Stimulated activated CD8-positive, alpha-beta memory T cell treated with anti-CD3 and anti-CD28 coated beads, Interleukin-2, amount 100 ng/mL, for 1 hour (primary cell): ENCODE measurements at places on chromosomes 12 and 14.

DNA sequence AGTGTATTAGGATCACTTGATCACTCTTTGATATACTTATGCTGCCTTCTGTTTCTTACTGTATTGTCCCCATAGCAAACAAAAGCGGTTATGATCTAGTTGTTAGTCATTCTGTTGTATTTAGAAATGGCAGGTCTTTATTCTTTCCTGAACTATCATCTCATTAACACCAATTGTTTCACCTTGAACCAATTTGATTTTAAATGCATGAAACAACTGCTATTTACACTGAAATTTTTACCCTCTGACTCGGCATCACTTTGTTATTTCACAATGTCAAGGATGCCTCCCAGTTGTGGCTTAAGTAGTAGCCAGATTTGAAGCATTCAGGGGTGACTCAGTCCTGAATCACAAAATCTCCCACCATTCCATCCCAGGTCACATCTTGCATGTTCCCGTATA, 303.5 kb downstream of the EGLN3 start:
- DNase-seq, result no peak

GRCh38 chr12:16606991-16607390, 1.0 kb upstream of the LMO3 start:
- no peak for DNase-seq

GRCh38 chr14:106500571-106500970, 974.2 kb downstream of the TMEM121 start:
- no peak for DNase-seq

DNA sequence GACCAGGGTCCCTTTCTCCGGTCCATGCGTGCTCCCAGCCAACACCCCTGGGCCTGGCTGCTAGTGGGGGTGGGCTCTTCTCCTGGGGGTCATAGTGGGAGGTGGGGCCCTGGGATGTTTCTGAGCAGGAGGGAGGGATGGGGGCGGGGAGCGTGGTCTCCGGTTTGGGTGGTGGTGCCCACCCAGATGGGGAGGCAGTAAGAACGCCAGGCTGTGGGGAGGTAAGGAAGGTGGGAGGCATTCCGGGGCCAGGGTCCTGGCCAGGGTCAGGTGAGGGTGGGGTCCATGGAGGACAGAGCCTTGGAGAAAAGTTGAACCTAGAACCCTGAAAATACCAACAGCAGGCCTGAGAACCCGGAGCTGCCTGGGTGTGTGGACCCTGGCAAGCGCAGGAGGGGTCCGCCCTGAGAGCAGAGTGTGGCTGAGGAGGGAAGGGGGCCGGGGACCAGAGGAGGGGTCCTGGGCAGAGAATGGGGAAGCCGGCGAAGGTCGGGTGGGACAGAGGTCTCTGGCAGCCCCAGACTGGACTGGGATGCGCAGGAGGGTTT, 5.7 kb downstream of the CRIP2 start:
- DNase-seq, result no peak

GRCh38 chr12:101946233-101946611, 68.8 kb downstream of the DRAM1 start:
- DNase-seq, result no peak

DNA sequence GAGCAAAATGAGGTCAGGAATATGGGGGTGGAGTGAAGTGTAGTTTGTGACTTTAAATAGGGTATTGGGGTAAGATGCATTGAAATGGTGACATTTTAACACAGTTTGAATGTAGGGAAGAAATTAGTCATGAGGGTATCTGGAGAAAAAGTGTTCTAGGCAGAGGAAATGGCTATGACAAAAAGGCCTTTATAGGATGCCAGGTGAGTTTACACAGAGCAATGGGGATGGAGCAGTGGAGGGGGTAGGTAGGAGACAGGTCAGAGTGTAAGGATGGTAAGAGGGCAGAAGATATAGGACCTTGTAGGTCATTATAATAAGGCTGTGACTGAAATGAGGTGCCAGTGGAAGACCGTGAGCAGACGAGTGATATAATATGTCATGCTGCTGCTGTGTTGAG, 30.4 kb downstream of the HEATR5A start:
- DNase-seq, result no peak

DNA sequence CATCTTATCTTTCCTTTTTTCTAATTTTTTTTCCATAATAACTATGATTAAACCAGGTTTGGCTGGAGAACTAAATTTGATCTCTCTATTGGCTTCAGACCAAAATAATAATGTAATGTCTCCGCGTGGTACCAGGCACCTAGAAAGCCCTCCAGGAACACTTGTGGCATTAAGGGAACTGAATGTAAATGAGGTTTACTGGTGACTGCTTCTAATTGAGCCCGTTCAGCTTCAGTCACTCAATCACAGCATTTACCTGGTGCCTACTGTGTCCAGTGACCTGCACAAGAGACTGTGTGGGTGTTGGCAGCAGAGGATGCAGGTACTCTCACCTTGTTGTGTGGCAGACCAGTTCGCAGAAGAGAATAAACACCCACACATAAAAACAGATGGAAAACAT, 302.5 kb downstream of the DPF3 start:
- DNase-seq, result no peak
